Bronchus fibroblast of lung (primary cell): ENCODE measurements at places on chromosomes 5 and 9. TPM values are rescaled to one million over a fixed set of nuclear protein-coding genes. Genes with fewer than 3 reads are reported as not detected.

MYMK gene
- not detected in 2 replicates for total RNA-seq

FST gene
- 84.3 and 98.4 TPM in 2 replicates for total RNA-seq

CD72 gene
- total RNA-seq = 0.50 and 1.0 TPM in 2 replicates

DOLPP1 gene
- total RNA-seq = 13.4 and 13.8 TPM in 2 replicates

GNG10 gene
- total RNA-seq = 98.6 and 109 TPM in 2 replicates
